Cerebellum (tissue), 4 donors: ENCODE measurements at places on chromosomes 7 and 10. TPM values are rescaled to one million over a fixed set of nuclear protein-coding genes. Genes with fewer than 3 reads are reported as not detected.

The FOXK1 gene
- total RNA-seq = 32.2 TPM

The SPACDR gene
- 0.54 TPM for total RNA-seq

The KLLN gene
- 0.82 TPM for total RNA-seq

The MAT1A gene
- total RNA-seq = not detected

The SPDYE6 gene
- not detected for total RNA-seq

The FAM237B gene
- total RNA-seq = not detected

The ENTPD1 gene
- total RNA-seq = 12.2 TPM

The ABCA13 gene
- 0.64 TPM for total RNA-seq

The GATA3 gene
- 0.09 TPM for total RNA-seq

The AKR1D1 gene
- total RNA-seq = not detected

The DPP6 gene
- 52.4 TPM for total RNA-seq

The MRPS16 gene
- total RNA-seq = 65.2 TPM

The CAV2 gene
- total RNA-seq = 11.5 TPM

The MTERF1 gene
- 22.8 TPM for total RNA-seq

The KLF14 gene
- total RNA-seq = not detected

The SH2D4B gene
- 0.36 TPM for total RNA-seq

The AZGP1 gene
- total RNA-seq = 0.27 TPM

The ZWINT gene
- total RNA-seq = 16.9 TPM

The TPST1 gene
- 45.0 TPM for total RNA-seq

The IL2RA gene
- total RNA-seq = not detected

The STEAP1B gene
- total RNA-seq = 2.6 TPM

The LRGUK gene
- total RNA-seq = 5.9 TPM

The CYP2C19 gene
- total RNA-seq = 0.36 TPM

The TMEM139 gene
- total RNA-seq = 0.64 TPM

The CYP3A5 gene
- total RNA-seq = 2.3 TPM

The EBLN1 gene
- total RNA-seq = not detected

The TAS2R3 gene
- total RNA-seq = 17.0 TPM
